ENCODE measurements at places on chromosomes 12 and 14. TPM values are rescaled to one million over a fixed set of nuclear protein-coding genes. Genes with fewer than 3 reads are reported as not detected.
A peak's percentile ranks its signal among the peaks of the same experiment; 100 is the strongest.

DTX1 gene
- total RNA-seq: 20.3 TPM

PIK3C2G gene
- 0.40 TPM for total RNA-seq

TNFRSF1A gene
- total RNA-seq: 162 TPM

BCAT1 gene
- 49.1 TPM for total RNA-seq

CCDC198 gene
- not detected for total RNA-seq

DNA sequence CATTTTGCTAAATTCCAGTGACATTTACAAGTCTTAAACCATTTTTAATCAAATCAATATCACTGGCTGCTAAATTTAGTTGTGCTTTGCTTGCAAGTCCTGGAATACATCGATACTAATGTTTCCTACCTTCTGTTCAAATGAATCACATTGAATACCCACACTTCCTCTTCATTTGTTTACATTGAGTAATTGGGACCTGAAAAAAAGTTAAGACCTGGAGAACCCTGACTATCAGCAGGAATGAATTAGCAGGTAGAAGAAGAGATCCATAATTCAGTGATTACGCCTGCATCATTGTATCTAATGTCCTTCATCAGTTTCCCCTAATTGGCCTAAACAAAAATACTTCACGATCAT lies 369.3 kb downstream of the ETNK1 start:
- no peaks in the 10 kb centered on the region for H3K4me1 ChIP-seq
- no peaks in the 10 kb centered on the region for H3K36me3 ChIP-seq
- no peaks in the 10 kb centered on the region for H3K27me3 ChIP-seq
- DNase-seq: no peak

GRCh38 chr12:29552324-29552927 lies 54.9 kb upstream of the OVCH1 start:
- DNase-seq: peak; percentile 29
- no peaks in the 10 kb centered on the region for H3K27me3 ChIP-seq
- no peaks in the 10 kb centered on the region for H3K36me3 ChIP-seq
- H3K27ac ChIP-seq: no peak overlapping the region
- H3K4me1 ChIP-seq: no peaks in the 10 kb centered on the region

- no peak overlapping the region for H3K27ac ChIP-seq
- H3K27me3 ChIP-seq: no peaks in the 10 kb centered on the region
- no peak for DNase-seq
- H3K4me1 ChIP-seq: peaks cover 12% of the 10 kb centered on the region
- no peak overlapping the region for H3K4me3 ChIP-seq
- H3K36me3 ChIP-seq: no peaks in the 10 kb centered on the region
Measured at GRCh38 chr12:52782502-52782901, 5.4 kb upstream of the KRT76 start.

GRCh38 chr12:57235017-57235727 lies 5.7 kb downstream of the SHMT2 start:
- H3K27me3 ChIP-seq: peaks cover 5% of the 10 kb centered on the region
- peaks cover 26% of the 10 kb centered on the region for H3K36me3 ChIP-seq
- H3K27ac ChIP-seq: no peak overlapping the region
- peak; percentile 12 for DNase-seq
- no peak overlapping the region for H3K4me3 ChIP-seq
- peaks cover 36% of the 10 kb centered on the region for H3K4me1 ChIP-seq

DNA sequence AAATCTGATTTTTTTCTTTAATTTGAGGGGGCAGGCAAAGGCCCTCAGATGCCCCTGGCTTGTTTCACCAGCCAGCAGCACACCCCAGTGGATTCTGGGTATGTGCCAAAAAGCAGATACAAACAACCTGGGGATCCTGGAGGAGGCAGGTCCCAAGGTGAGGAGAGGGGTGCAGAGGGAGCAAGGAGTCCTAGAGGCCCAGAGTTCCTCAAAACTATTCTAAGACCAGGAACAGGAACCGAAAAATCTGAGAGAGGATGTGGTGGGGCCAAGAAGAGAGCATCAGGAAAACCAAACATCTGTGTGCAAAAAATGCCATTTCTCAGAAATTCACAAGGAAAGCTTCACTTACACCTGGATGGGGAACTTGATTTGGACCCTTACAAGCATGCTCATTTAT lies 8.2 kb downstream of the KCNA5 start:
- no peaks in the 10 kb centered on the region for H3K36me3 ChIP-seq
- no peak overlapping the region for H3K4me3 ChIP-seq
- DNase-seq: no peak
- H3K27ac ChIP-seq: no peak overlapping the region
- no peaks in the 10 kb centered on the region for H3K27me3 ChIP-seq

DNA sequence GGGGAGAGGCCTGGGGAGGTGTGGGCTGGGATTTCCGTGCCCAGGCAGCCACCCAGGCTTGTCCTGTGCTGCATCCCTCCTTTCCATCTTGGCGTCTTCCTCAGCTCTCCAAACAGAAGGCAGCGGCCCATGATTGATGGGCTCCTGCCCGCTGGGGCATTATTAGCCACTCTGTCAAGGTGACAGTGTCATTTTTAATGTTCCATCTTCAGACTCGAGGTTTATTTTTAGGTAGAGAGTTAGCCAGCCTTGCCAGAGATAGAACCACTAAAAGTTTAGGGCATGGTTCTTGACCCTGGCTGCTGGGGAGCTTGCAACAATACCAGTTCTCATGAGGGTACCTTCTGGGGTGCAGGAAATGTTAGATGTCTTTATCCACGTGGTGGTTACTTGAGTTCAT lies 90.1 kb downstream of the AACS start:
- DNase-seq: no peak
- H3K27me3 ChIP-seq: no peaks in the 10 kb centered on the region
- no peaks in the 10 kb centered on the region for H3K4me1 ChIP-seq
- H3K36me3 ChIP-seq: no peaks in the 10 kb centered on the region
- no peak overlapping the region for H3K27ac ChIP-seq

Measured in thyroid gland (tissue), 4 donors.